ENCODE measurements at places on chromosomes 12 and 14.

DNA sequence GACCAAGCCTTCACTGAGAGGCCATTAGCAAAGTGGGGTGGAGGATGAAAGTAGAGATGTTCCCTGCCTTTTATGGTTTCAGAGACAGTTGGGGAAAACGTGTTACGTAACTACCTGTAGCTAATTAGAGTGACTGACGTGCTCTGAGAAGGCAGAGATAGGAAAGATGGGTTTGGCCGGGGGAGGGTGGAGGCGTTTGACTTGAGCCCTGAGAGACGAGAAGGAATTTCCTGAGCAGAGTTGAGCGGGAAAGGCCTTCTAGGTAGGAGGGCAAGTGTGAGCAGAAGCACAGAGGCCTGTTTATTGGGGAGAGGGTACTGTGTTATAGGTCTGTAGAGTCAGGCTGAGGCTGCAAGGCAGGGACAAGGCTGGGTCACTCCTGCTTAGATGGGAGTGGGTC, 8.6 kb downstream of the TUNAR start:
- no peak for DNase-seq

DNA sequence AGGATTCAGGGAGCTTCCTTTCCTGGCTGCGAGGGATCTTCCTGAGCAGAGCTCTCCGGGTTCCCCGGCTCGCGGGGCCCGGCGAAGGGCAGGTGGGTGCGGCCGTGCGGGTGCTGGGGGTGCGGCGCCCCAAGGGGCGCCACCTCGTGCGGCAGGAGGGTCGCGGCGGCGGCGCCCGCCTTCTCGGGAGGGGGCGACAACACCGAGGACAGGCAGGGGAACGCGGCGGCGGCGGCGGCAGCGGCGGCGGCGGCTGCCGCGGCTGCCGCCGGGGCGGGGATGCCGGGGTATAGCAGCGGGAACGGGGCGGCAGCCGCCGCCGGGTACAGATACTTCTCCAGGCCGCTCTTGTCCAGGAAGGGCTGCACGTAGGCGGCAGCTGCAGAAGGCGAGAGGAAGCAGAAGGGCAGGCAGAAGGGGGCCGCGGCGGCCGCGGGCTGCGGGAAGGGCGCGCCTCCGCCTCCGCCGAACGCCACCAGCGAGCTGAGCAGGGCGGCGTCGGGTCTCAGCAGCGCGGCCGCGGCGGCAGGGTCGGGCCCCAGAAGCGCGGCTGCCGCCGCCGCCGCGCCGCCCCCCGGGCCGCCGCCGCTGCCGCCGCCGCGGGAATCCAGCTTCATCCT, 2.7 kb downstream of the BHLHE41 start:
- peak; percentile 7 for DNase-seq

GRCh38 chr12:63980211-63980610, 135.7 kb downstream of the SRGAP1 start:
- no peak for DNase-seq

- DNase-seq: no peak
Measured at GRCh38 chr14:54647378-54647777, 80.5 kb downstream of the SAMD4A start.

- no peak for DNase-seq
Measured at GRCh38 chr12:25416516-25416915, 136.6 kb downstream of the LMNTD1 start.

- DNase-seq: no peak
Measured at GRCh38 chr14:50544911-50545310, 12.5 kb upstream of the MAP4K5 start.

GRCh38 chr12:94186278-94187241, 38.2 kb downstream of the PLXNC1 start:
- DNase-seq: peak; percentile 67

- no peak for DNase-seq
Measured at GRCh38 chr12:106651552-106651951, 68.7 kb downstream of the RFX4 start.

DNA sequence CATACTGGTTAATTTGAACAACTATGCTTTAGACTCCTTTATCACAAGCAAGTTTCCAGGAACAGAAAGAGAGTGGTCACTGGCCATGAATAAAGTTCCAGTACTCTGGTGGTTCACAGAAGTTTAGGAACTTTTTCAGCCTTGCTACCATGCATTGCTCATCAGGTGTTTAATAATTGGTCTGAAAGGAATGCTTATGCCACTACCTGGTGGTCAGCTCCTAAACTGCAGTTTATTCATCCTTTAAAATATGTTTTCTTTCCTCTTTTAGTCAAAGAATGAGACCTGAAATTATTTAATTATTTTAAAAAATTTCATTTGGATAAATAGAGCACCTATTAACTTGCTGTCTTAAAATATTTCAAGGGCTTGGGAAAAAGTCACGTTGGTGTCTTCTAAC, 260.1 kb upstream of the OR4E1 start:
- DNase-seq: no peak

GRCh38 chr12:6065863-6066199, 58.6 kb downstream of the VWF start:
- no peak for DNase-seq

DNA sequence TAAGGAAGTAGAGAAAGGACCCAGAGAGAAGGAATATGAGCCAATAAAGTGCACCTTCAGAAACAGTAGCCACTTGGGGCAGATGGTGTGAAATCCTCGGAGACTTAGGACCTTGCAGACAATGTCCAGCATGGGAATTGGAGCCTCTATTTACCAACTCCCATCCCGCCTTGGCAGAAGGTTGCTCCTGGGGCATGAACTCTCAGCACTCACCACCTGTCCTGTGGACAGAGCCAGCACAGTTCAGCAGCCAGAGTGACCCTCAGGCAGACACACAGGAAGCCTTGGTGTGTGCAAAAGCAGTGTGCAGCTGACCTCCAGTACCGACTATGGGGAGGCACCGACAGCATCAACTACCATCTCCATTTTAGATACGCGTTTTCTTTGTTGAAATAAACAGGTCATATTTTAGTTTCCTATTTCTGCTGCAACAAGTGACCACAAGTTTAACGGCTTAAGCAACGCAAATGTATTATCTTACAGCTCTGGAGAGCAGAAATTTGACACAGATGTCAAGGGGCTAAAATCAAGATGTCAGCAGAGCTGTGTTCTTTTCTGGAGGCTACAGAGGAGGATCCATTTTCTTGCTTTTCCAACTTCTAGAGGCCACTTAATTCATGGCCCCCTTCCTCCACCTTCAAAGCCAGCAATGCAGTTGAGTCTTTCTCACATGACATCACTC, 428.1 kb downstream of the MED13L start:
- DNase-seq: no peak

GRCh38 chr14:33569821-33570687, 380.8 kb downstream of the EGLN3 start:
- no peak for DNase-seq

- no peak for DNase-seq
Measured at GRCh38 chr12:43054085-43054484, 464.5 kb upstream of the PRICKLE1 start.

GRCh38 chr12:102961466-102961855, 4.0 kb downstream of the ASCL1 start:
- no peak for DNase-seq
